ENCODE measurements at places on chromosomes 1 and 21.

- no peak for DNase-seq
Measured at GRCh38 chr1:189962181-189962580, 515.5 kb downstream of the BRINP3 start.

GRCh38 chr1:79517470-79518224, 511.1 kb upstream of the ADGRL4 start:
- DNase-seq = no peak

DNA sequence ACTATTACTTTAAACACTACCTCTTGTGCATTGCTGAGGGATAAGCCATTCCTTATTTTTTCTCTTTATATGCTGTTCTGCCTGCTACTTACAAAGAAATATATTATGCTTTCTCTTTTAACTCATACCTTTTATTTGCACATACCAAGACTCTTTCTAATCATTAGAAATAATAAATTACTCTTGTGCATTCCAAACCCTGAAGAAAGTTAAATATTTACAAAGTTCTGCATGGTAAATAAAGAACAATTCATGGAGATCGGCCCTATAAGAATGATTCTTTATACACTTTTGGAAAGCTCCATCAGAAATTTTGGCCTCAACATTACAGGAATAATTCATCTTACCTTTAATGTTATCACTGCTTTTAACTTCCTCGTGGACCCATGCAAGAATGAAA, 86.7 kb upstream of the PALMD start:
- DNase-seq = no peak

DNA sequence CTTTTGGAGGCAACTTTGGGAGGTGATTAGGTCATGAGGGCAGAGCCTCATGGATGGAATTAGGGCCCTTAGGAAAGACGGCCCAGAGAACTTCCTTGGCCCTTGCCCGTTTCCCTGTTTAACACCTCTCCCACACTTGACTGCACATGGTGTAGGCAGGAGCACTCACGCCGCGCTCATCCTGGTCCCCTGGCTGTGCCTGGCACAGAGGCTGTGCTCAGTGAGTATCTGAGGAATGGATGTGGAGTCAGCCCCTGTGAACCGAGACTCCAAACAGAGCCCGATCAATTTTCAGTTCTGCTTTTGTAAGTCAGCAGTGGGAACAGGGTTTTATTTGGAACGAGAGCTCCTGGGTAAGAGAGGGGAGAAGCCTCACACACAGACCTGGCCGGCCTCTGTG, 29.8 kb upstream of the ETV3 start:
- DNase-seq = no peak

DNA sequence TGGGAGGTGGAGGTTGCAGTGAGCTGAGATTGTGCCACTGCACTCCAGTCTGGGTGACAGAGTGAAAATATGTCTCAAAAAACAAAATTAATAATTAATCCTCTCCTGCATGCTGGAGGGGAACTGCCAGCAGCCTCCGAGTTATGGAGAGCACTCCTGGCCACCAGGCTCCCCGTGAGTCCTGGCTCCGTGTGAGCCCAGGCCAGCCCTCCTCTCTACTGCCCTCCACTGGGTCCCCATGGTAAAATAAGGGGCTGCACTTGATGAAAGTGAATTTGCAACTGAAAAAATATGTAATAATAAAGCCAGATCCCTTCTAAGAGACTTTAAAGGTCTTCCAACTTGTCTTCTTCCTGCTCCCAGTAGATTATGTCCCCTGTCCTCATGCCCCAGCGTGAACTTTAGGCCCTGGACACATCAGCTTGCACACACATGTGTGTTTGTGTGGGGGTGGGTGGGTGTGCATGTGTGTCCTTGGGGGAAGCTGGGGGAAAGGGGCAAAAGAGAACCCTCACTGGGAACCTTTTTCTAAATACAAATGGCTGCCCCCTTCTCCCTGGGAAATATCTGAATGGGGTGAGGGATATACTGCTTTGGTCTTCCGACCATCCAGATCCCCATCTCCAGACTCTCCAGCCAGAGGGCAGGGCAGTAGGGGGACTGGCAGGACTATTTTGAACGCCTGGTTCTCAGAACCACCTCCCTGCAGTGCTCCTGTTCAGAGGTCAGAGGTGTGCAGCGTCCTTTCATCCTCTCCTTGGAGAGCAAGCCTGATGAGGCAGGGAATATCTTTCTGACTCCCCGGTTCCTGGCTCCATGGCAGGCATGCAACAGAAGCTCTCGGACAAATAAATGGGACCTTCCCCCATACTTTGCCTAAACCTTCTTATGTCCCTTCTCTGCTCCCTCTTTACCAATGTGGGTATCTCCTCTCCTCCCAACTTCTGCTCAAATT, 26.2 kb downstream of the NEK2 start:
- no peak for DNase-seq

DNA sequence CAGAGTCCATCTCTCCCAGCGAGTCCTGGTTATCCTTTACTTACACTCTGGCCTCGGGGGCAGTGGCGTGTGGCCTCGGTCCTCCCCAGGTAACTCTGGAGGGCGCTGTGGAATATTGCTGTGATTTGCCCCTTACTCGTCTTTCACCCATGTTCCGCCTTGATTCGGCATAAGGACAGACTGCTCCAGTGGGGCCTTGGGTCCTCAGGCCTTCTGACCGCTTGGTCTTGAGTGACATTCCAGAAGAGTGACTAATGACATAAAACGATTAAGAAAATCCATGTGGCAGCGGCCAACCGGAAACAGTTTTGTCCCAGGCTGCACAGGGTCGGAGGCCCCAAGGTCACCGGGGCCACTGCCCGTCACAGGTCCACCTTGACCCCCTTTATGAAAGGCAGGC, 11.0 kb downstream of the ICMT start:
- no peak for DNase-seq

- no peak for DNase-seq
Measured at GRCh38 chr1:41633764-41634163, 149.3 kb upstream of the EDN2 start.

GRCh38 chr1:76279101-76279748, 204.7 kb downstream of the ST6GALNAC3 start:
- DNase-seq = no peak

DNA sequence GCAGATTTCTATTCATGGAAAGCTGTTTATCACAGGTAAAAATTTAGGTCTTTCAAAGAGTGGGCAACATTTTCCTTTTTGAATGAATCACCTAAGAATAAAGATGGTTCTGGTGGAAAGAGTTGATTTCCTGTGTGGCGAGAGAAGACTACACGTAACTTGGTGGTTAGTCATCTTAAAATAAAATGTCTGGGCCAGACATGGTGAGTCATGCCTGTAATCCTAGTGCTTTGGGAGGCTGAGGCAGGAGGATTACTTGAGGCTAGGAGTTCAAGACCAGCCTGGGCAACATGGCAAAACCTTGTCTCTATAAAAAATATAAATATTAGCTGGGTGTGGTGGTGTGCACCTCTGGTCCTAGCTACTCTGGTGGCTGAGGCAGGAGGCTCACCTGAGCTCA, 65.7 kb downstream of the DISP1 start:
- DNase-seq = no peak

DNA sequence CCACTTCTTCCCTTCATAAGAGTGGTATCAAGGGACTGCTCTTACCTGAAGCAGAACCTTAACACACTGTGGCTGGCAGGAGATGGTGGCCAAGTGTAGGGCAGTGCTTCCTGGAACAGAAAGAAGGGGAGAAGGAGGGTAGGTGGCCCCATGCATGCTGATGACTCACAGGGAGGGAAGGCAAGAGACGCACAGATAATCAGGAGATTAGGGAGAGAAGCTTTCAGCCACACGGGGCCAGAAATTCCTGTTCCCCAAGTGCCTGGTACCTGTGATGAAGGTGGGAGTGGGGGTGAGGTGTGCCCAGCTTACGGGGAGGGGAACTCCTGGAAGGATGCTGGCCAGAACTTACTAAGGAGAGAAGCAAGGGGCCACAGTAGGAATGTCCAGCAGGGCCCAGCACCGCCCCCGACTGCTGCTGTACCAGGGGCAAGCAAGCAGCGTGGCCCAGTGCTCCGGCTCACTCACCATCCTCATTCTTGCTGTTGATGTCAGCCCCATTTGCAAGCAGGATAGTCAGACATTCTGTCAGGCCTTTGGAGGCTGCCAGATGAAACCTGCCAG, 7.7 kb downstream of the ANKRD35 start:
- no peak for DNase-seq

- no peak for DNase-seq
Measured at GRCh38 chr1:232038706-232039677, 412.4 kb downstream of the DISC1 start.

DNA sequence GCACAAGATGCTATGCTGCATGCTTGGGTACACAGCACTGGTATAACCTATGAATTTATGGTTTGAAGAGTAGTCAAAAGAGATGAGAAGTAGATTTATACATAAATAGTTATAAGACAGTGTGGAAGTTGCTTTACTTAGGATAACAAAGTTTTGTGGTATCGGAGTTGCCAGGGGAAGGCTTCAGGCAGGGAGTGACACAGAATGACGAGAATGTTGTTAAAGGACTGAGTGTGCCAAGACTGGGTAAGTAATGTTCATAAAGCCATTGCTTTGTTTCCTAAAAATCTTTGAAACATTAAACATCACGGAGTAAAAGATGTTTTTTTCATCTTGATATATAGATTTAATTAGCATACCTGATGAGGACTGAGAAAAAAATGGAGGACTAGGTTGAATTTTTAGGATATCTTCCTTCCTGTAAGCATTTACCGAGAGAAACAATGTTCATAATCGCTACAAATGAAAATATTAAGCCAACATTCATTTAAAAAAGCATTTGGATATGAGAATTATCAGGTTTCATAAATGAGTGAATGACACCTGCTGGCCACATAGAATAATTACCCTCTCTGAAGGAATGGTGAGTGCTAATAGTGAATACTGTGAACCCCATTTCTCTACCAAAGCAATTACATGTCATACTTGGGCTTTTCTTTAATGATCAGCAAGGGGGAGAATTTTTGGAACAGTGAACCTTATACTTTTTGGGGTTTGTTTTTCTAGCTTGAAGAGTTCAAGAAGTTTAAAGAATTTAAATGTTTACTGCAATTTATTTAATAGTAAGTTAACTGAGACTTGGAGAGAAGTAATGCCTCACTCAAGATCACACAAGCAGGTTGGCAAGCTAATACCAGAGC, 28.4 kb downstream of the EXTL2 start:
- DNase-seq = no peak

DNA sequence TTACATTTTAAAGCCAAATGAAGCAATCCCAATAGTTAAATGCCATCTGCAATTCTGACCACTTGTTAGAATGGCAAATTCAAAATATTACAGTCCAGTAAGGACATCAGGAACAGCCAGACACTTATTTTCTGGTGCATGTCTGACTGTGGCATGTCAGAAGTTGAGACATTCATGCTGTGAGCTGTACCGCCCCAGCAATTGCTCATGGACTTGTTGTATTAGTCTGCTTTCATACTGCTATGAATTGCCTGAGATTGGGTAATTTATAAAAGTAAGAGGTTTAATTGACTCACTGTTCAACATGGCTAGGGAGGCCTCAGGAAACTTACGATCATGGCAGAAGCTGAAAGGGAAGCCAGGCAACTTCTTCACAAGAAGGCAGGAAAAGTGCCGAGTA, 19.1 kb downstream of the DDAH1 start:
- DNase-seq = no peak

DNA sequence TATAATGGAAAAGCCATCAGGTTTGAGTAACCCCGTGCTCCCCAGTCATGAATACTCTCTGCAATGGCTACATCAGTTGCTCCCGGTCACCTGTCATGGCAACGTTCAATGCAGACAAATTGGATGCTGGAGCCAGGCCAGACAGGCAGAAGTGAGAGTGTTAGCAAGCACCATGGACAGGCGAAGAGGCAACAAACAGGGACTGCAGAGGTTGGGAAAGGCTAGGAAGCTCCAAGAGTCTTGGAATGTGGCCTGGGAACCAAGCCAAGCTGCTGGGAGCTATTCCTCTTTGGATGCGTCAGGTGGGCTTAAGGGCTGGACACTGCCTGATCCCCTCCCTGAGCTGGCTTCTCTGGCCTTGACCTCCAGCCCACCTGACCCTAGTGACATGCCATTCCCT, 102.9 kb downstream of the ACTL8 start:
- DNase-seq = no peak

DNA sequence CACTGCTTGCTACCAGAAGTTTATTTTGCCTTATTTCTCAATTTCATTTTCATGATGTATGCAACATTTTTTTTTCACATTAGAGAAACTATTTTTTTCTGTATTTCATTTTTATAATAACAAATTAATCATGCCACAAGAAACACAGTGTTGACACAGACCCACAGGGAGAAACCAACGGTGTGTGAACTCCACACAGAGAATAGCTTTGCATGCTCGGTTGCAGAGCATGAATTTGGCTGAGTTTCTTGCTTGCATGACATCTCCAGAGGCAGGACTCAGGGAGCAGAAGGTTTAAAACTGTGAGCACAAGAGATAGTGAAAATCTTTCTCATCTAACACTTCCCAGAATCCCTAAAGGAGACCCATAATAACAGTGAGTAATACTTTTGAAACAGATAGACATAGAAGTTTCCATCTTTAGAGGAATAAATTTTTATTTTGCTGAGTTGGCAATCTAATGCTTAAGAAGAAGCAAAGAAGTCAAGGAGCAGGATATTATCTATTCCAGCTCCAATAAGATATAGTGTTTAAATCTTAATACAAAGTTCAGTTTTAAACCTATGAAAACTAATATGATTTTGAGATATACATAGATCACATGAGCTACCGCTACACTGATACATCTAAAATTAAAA, 890.9 kb downstream of the MRPL39 start:
- no peak for DNase-seq

DNA sequence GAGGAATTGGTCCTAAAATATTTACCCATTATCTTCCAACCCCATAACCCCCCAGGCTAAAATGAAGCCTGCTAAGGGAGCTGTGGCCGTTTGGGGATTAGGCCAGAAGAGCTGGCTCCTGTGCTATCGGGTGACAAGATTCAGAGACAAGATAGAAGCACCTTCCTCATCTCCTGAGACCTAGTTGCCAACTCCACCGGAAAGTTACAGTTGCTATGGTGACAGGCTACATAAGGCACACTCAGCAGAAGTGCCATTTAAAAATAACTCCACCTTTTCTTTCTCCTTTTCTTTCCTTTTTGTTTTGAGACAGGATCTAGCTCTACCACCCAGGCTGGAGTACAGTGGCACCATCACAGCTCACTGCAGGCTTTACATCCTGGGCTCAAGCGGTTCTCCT, 43.6 kb upstream of the ROR1 start:
- no peak for DNase-seq

DNA sequence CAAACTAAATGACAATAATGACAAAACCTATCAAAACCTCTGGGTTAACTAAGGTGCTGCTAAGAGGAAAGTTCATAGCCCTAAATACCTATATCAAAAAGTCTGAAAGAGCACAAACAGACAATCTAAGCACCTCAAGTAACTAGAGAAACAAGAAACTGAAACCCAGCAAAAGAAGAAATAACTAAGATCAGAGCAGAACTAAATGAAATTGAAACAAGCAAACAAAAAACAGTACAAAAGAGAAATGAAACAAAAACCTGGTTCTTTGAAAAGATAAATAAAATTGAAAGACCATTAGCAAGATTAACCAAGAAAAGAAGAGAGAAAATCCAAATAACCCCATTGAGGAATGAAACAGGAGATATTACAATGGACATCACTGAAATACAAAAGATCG, 44.8 kb upstream of the KIAA0040 start:
- no peak for DNase-seq
